ENCODE measurements at places on chromosomes 3 and 15. TPM values are rescaled to one million over a fixed set of nuclear protein-coding genes. Genes with fewer than 3 reads are reported as not detected.

Gene PPP1R14D
- 0.70 TPM for total RNA-seq

Gene ATP13A5
- not detected for total RNA-seq

DNA sequence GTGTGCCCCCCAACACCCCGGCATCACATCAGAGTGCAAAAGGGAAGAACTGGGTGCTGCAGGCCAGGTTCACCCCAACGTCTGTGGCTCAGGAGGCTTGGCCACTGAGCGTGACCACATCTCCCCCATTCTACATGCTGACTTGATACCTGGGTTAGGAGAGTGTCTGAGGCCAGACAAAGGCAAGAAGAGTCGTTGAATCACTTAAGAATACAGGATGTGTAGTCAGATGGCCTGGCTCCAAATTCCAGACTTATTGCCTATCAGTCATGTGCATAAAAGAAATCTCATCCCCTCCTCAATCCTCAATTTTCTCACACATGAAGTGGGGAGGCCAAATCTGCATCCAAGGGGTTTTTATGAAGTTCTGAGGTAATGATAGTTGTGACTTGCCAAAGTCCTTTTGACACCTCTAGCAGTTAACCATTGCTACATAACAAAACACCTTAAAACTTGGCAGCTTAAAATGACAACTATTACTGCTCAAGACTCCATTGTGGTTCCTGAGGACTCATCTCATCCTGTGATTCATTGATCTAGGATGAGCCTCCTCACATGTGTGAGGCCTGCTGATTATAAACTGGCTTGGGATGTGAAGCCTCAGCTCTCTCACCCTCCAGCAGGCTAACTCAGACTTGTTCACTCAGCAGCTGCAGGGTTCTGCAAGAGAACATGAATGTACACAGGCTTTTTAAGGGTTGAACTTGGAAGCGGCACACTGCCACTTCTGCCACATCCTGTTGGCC is 138.8 kb upstream of the TLE3 start:
- peaks cover 17% of the 10 kb centered on the region for H3K4me1 ChIP-seq
- H3K27ac ChIP-seq, result no peak overlapping the region
- peaks cover 5% of the 10 kb centered on the region for H3K36me3 ChIP-seq
- DNase-seq, result no peak
- H3K4me3 ChIP-seq, result no peak overlapping the region
- H3K27me3 ChIP-seq, result peaks cover 17% of the 10 kb centered on the region

DNA sequence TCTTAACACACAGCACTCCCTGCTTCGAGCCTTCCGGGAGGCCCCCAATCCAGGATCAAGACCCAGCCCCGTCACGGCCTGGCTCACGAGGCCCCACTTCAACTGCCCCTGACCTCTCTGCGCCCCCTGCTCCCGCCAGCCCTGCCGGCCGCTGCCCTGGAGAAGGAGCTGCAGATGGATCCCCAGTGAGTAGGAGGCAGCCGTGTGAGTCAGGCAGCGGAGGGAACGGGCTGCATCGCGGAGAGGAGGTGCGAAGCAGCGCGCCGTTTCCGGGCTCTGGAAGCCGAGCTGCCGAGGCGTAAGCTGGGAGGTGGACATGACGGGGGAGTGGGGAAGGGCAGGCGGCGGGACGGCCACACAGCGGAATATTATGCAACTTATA is 133.4 kb downstream of the TPRA1 start:
- H3K4me3 ChIP-seq, result no peak overlapping the region
- H3K27me3 ChIP-seq, result peaks cover 90% of the 10 kb centered on the region
- no peaks in the 10 kb centered on the region for H3K36me3 ChIP-seq

DNA sequence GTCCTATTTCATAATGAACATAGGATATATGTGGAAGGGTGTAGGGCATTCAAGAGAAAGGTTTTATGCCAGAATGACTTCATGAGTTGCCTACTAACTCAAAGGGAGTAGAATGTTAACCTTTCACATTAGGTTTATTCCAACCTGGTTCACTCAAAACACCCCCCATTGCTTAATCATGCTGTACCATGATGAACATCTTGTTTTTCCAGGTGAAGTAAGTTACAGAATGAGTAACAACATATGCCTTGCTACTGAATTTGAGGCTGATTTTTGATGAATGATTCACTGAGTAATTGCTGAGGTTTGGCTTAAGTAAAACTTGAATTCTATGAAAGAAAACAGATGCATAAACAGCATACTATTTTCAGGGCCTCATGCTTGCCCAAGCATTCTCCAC is 5.9 kb upstream of the CLDN16 start:
- no peak for DNase-seq
- no peaks in the 10 kb centered on the region for H3K27me3 ChIP-seq
- no peaks in the 10 kb centered on the region for H3K36me3 ChIP-seq
- H3K4me1 ChIP-seq, result peaks cover 5% of the 10 kb centered on the region

DNA sequence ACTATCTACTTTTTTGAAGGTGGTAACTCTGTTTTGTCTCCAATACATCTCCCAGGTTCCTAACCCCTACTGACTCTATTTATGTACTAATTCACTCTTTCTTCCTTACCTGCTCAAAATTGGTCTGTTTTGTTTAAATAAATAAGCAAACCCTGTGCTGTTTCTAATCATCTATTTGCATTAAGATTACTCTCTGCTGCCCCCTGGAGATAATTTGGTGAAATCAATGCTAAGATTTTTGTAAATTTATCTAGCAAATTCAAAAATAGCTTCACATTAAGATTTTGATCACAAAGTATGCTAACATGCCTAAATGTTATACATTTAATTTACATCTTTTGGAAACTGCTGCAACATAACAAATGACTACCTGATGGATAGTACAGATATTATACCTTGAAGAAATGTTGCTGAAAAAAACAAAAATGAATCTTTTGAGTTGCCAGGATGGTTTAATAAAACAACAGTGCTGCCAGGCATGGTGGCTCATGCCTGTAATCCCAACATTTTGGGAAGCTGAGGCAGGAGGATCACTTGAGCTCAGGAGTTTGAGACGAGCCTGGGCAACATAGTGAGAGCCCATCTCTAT is 4.4 kb upstream of the CD200R1 start:
- H3K27me3 ChIP-seq, result no peaks in the 10 kb centered on the region
- no peaks in the 10 kb centered on the region for H3K36me3 ChIP-seq
- no peak overlapping the region for H3K4me3 ChIP-seq

DNA sequence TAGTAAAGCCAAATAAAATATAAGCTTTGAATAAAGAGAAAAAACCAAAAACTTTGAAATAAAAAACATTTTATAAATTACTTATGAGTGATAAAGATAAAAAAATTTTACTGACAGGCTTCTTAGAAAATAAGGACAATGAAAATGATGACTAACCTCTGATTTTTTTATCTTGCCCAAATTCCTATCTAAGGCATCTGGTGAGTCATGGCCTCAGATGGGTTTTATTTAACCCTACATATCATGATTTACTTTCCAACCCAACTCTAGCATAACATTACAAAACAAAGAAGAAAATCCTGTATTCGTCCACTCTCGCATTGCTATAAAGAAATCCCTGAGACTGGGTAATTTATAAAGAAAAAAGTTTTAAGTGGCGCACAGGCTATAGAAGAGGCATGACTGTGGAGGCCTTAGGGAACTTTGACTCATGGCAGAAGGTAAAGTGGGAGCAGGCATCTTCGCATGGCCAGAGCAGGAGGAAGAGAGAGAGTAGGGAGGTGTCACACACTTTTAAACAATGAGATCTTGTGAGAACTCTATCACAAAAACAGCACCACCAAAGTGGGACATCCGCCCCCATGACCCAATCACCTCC is 152.1 kb downstream of the NEK10 start:
- no peaks in the 10 kb centered on the region for H3K27me3 ChIP-seq
- H3K4me3 ChIP-seq, result no peak overlapping the region
- no peaks in the 10 kb centered on the region for H3K4me1 ChIP-seq
- no peak for DNase-seq

Gene IL17RB
- 10.5 TPM for total RNA-seq

DNA sequence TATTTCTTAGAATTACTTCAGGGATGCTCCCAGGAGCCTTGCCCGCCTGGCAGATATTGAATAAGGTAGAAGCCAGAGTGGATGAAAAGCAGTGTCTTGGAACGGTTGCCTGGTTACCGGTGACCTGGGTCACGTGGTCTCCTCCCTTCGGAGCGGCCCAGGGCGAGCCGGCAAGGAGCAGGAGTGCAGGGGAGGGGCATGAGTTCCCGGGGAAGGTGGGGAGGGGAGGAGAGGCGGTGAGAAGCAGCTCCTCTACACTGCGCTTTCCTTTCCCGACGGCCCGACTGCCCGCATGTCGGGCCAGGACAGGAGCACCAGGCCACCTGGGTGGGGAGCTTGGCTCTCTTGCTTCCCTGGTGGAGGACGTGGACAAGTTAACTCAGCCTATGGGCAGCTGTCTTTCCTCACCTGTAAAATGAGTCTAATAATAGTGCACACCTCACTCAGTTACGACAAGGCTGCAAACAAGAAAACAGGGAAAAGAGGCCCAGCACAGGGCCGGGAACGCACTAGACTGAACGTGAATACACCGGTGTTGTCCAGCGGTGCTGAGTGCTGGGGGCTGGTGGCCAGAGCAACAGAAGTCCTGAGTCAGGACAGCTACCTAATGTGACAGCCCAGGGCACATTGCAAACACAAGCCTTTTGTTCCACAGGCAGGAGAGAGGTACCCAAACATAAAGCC is 198.3 kb downstream of the ADAMTS9 start:
- DNase-seq, result peak; percentile 83
- no peaks in the 10 kb centered on the region for H3K36me3 ChIP-seq
- H3K27me3 ChIP-seq, result no peaks in the 10 kb centered on the region
- peaks cover 48% of the 10 kb centered on the region for H3K4me1 ChIP-seq

- H3K36me3 ChIP-seq, result peaks cover 16% of the 10 kb centered on the region
- no peak for DNase-seq
- H3K27ac ChIP-seq, result no peak overlapping the region
Measured at GRCh38 chr3:66450390-66451022, 50.3 kb downstream of the LRIG1 start.

- peak overlapping the region; percentile 53 for H3K27ac ChIP-seq
- H3K4me1 ChIP-seq, result peaks cover 38% of the 10 kb centered on the region
- H3K27me3 ChIP-seq, result no peaks in the 10 kb centered on the region
Measured at GRCh38 chr15:64982472-64982871, 7.2 kb downstream of the SPG21 start.

Gene BBX
- total RNA-seq, result 52.8 TPM

DNA sequence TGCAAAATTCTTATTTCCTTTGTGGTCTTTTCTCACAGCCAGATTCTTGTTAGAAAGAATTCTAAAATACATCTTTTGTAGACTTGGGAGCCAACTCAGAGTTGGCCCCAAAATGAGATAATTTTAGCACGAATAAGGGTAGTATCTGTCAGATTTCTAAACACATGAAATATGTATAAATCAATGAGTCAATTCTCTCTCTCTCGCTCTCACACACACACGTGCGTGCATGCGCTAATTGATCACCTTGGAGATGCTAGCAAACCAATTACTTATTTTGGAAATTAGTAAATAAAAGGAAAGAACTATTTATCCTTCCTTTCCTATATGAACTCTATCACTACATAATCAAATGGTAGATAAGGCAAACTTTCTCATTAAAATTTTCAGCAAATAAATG is 32.9 kb upstream of the PIK3R4 start:
- H3K27me3 ChIP-seq, result peaks cover 32% of the 10 kb centered on the region
- no peak overlapping the region for H3K4me3 ChIP-seq
- H3K36me3 ChIP-seq, result no peaks in the 10 kb centered on the region
- no peaks in the 10 kb centered on the region for H3K4me1 ChIP-seq
- no peak for DNase-seq

Gene CCDC54
- total RNA-seq, result not detected

Data from type B pancreatic cell (in vitro differentiated cells).